Urinary bladder (tissue), 4 donors: ENCODE measurements at places on chromosomes 7 and 10. TPM values are rescaled to one million over a fixed set of nuclear protein-coding genes. Genes with fewer than 3 reads are reported as not detected.

The EIF4H gene
- 199 TPM for total RNA-seq

The CALML3 gene
- not detected for total RNA-seq

- DNase-seq = no peak
These were observed 116.0 kb upstream of the PCGF5 start for GRCh38 chr10:91104193-91105041.

GRCh38 chr7:120933475-120933874 is 17.1 kb upstream of the ING3 start:
- DNase-seq = no peak
